ENCODE measurements at places on chromosomes 7 and 10.
A peak's percentile ranks its signal among the peaks of the same experiment; 100 is the strongest.

GRCh38 chr10:60222047-60222446 lies 167.6 kb downstream of the ANK3 start:
- no peak for DNase-seq

DNA sequence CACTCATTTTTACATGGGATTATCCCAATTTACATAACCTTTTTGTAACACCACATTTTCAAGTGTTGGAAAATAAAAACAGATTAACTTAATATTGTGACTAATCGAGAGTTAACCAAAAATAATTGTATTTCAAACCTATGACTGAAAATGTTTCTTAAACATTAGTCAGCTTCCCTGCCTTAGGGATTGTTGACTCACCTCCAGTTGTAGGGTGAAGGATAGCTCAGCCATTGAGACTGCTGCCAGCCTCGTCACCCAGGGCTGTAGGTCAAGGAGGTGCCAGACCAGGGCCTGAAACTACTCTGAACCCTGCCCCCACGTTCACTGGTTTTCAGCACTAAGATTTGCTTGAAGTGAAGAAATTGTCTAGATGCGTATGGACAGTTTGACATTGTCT lies 351.2 kb downstream of the GFRA1 start:
- no peak for DNase-seq

DNA sequence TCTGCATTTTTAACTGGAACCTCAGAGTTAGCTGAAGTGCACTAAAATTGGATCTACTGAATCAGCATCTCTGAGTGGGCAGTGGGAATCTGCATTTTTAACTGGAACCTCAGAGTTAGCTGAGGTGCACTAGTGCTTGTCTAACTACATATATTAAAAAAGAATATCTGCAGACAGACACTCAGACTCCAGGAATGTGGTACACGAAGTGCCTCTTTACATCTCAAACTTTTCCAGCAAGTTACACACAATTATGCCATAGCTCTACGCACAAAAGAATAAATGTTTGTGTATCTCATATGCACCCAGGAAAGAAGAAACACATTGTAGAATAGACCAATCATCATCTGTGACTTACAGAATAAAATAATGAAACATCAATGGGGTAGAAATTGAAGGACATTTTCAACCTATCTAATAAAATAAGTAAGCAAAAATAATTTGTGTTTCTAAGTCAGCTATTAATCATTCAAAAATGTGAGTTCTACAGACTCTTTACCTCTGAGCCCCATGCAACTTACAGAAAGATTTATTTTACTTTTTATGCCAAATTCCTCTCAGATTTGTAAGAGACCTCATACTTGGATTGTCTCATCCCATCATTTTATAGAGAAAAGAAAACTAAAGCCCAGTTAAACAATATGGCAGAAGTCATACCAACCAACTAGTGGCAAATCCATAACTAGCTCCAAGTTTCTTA lies 28.3 kb downstream of the PPP1R3A start:
- DNase-seq: no peak

GRCh38 chr10:101032637-101033224 lies 1.7 kb downstream of the SFXN3 start:
- DNase-seq: no peak

DNA sequence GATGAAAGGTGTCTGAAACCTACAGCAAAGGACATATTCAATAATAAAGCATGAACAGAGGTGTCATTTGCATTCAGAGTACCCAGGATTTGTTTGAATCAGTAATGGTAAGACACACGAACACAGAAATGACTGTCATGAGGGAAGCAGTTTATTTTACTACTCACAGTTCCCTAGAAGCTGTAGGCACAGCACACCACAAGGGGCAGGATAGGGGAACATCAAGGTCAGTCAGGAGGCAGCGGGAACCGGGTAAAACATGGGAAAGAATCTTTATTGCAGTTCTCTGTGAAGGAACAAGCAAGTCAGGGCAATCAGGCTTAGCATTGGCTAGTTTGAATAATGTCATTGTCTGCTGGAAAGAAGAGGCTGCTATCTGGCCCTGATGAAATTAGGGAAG lies 70.2 kb upstream of the PDSS1 start:
- no peak for DNase-seq

DNA sequence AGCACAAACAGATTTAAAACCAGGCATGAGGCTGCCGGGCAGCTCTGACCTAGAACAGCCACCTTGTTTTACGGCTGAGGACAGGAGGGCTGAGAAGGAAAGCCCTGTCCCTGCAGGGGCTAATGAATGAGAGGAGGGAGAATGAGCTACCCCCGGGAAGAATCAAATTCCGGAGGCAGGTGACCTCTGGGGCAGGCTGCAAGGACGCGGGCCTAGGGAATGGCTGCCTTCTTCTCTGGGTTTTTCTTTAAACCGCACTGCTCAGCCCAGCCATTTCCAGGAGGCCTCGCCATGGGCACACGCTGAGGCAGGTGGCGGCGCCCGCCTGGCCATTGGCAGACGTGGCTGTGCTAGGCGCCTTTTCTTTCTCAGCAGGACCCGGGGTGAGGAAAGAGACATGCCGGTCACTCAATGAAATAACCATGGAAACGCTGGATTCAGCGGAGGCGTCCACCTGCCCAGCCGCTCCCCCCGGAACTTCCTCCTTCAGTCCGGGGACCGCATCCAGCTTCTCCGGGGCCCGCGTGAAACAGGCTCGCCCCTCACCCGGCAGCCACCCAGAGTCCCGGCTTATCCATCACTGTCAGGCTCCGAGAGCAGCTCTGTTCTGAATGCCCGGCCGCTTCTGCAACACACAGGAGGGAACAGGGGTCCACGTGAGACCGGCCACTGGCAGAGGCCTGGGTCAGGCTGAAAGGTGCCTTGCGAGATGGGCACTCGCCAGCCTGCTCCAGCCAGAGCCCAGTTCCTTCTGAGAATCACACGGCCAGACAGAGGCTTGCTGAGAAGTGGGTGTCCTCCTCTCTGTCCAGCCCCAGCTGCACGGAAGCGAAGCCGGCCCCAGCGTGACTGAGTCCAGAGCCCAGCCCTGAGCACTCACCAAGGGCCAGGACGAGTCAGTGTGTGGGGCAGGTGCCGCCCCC lies 82.1 kb downstream of the PDGFA start:
- DNase-seq: no peak

- DNase-seq: peak; percentile 11
Measured at GRCh38 chr10:28677888-28678686, 766 bp downstream of the BAMBI start.

DNA sequence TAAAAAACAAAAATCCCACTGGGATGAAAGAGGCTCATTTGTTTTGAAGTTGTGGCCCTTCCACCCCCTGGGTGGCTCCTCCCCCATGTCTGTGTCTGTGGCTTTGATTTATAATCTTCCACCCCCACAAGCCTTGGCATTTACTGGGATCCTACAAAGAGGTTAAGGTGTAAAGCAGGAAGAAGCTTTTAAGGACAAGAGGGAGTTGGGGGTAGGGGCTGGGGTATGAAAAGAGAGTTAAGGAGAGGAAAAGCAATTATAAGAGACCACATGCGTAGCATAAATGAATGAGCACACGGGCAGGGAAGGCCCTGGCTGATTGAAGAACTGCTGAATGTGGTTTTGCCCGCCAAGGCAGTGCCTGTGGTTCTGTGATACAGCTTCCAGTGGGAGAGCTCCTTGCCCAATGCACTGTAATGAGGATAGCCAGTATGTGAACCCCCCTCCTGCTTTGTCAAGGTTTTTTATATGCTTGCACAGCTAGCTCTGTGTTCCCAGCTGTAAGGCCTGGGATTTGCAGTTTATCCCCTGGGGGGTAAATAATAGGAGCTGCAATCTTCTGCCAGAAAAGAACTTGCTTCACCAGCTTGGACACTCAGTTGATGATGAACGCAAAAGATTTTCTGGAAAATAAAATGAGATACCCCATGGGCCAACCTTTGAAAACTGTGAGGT lies 34.7 kb upstream of the KMT2E start:
- DNase-seq: no peak

GRCh38 chr7:156547884-156548561 lies 92.6 kb upstream of the RNF32 start:
- DNase-seq: no peak

DNA sequence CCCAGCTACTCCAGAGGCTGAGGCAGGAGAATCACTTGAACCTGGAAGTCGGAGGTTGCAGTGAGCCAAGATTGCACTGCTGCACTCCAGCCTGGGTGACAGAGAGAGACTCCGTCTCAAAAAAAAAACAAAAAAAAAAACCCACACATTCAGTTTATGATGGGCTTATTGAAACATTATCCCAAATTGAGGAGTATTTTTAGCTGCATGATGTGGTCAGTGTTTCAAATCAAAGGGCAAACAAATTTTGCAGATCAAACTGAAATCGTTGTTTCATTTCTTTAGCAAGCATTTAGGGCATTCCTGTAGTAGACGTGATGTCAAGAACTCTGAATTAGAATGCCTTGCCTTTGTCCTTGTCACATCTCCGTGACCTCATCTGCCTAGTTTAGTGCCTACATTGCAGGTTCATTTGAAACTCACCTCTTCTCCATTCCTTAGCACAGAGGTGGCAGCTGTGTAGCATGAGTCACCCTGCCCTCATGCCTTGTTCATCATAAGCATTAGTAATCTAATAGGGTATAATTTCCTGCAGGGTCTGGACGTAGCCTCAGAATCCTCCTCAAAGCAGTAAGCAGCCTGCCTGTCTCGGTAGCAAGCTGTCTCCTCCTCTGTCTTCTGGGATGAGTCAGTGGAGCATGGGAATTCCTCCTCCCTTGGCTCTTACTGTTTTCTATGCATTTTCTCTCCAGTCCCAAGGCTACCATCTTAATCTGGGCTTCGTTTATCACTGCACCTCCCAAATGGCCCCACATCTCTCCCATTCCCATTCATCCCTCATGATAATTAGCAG lies 73.8 kb downstream of the CUL1 start:
- no peak for DNase-seq

DNA sequence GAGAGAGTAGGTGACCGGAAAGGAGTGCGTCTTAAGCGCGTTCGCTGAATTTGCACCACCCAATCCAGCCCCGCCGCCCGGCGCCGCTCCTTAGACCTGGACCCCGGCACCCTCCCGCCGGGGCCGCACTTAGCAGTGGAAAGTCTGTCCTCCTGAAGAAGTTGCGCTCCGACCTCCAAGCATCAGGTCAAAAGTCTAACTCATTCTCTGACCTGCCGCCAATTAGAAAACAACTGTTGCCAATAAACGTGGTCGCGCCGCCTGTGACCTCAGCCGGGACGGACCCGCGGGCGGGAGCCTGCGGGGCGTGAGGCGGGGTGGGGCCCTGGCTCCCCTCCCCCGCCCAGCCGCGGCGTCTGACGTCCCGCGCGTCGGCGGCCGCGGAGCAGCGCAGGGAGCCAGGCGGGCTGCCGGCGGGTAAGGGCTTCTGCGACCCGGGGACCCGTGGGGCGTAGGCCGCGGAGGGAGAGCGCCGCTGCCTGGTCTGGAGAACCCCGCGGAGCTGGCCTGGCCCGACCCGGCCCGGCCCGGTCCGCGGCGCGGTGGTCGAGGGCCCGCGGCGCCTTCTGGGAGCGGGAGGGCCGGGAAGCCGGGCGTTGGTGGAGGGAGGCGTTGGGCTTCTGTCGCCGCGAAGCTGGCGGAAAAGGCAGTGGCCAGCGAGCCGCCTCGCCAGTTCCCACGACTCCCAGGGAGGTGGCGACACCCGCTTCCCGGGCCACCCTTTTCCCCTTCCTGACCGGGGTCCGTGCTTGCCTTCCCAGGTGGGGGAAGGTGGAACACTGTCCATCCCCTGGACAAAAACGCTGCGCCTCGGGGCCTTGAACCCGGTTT lies at the start of gene BCAP29:
Gene BCAP29, plus strand, starts transcription at position 362 of the 831 bp plus-strand sequence. CDS start 527 bp downstream, outside the sequence.
- peak; percentile 75 for DNase-seq

DNA sequence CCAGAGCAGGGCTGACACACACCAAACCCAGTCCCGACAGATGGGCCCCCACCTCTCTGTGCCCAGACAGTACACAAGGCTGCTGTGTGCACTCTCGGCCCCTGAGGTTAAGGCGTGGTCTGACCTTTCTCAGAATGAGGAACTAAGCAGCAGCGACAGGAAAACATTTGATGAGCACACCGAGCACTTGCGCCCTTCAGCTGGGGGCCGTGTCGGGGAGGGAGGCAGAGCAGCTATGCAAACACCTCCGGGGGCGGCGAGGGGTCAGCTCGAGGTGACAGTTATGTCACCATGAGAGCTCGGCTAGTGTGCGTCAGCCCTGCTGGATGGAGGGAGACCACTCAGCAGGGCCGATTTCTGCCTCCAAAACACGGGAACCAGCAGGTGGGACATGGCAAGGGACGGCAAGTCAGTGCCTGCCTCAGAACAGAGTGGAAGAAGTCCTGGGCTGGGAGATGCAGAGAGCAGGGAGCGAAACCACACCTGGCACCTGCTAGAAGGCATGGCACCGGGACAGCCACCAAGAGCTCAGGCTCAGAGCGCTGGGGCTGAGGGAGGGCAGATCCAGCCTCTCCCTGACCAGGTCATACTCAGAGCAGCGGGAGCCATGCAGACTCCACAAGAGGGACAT lies 57.4 kb downstream of the CHST15 start:
- DNase-seq: no peak

DNA sequence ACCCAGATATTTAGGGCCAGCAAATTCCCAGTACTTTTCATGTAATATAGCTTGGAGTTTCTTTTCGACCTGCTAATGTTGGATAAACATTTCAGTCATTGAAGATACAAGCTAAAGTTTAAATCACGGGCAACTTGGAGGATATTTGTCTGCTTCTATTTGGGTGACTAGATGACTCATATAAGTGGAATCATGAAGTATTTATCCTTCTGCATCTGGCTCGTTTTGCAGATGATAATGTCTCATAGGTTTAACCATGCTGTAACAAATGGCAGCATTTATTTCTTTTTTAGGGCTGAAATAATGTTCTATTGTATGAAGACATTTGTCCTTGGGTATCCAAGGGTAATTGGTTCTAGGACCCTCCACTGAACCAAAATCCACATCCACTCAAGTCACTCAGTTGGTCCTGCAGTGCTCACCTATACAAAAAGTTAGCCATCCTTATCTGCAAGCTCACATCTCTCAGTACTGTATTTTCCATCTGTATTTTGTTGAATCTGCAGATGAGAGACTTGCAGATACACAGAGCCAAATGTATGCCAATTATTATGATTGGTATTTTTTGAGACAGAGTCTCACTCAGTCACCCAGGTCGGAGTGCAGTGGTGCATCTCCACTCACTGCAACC lies 187.2 kb upstream of the CSTF2T start:
- no peak for DNase-seq

DNA sequence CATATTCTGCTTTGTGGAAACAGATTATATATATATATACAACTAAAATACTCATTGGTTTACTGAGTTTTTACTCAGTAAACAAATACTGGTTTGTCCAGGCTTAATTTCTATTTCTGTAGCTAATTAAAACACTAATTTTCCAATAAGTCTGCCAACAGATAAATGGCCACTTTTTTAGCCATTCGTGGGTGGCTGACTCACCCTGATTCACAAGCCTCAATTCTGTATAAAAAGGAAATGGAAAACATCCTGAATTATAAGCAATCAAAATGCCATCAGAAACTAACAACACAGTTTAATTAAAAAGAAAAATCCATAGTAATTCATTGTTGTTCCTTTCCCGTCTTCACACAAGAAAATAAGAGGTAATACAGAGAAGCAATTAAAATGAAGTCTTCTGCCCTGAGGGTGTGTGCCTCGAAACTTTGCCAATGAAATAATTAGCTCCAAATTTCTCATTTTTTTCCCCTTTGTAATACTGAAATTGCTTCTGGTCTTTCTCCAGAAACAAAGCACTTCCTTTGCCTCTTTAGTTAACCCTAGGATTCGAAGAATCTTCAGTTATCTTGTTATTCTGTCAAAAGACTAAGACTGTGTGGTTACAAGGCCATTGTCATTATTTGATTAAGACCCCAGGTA lies 118.7 kb upstream of the PTN start:
- no peak for DNase-seq
